ENCODE measurements at places on chromosomes 5 and 9.

GRCh38 chr5:55081541-55081940 lies 20.9 kb upstream of the GZMA start:
- peak; percentile 11 for DNase-seq

DNA sequence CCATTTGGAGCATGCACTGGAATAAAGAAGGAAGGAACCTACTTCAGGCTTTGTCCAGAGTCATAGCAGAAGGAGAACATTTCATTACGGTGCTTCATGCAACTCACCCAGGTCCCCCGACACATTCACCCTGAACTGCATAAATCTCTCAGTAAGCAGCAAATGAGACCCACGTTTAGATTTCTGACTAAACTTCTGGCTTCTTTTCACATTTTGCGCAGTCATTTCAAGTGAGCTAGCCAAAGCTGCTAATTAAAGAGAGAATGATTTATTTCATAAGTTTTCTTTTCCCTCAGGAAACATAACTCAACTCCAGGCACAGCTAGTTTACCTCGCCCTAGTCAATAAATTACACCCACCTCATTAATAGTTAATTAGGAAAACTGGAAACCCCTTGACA lies 88.6 kb upstream of the GAS1 start:
- no peak for DNase-seq

GRCh38 chr5:147225938-147226337 lies 8.9 kb upstream of the STK32A start:
- DNase-seq: no peak

DNA sequence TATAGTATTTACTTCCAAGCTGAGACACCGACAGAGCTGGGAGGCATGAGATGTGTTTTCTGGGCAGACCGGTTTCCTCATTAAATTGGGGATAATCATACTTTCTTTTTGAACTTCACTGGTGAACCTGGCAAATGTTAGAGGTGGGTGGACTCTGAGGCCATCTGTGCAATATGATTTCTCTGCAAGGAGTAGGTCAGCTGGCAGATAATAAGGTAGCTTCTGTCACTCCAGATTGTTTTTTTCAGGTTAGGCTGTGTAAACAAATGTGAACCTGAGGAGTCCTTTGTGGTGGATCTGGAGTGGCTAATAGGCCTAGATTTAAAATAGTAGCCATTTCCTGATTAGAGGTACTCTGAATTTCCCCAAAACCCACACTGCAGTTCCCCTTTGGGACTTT lies 75.4 kb upstream of the S1PR3 start:
- no peak for DNase-seq

- peak; percentile 29 for DNase-seq
These were observed 10.6 kb downstream of the GRIN3A start for GRCh38 chr9:101727612-101728524.
